Stimulated activated CD8-positive, alpha-beta memory T cell treated with anti-CD3 and anti-CD28 coated beads, Interleukin-2, amount 100 ng/mL, for 48 hours (primary cell): ENCODE measurements at places on chromosomes 5 and 9.

DNA sequence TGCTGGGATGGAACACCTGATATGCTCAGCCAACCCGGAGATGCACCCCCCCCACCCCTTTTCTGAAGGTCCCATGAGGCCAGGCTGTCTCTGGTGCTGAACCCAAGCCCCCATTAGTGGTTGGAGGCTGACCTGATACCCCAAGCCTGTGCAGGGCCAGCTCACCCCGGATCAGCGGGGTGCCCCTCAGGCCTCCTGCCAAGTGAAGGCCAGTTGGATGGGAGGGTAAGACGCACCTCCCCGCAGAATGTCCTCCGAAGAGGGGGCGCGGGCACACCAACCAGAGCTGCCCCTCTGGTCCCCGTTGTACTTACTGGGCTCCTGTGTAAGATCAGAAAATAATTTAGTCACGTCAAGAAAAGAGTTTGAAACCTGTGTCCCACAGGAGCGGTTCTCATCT is 76.8 kb upstream of the OTULINL start:
- no peak for DNase-seq

- DNase-seq: no peak
Observed at GRCh38 chr5:52956014-52956413, 33.1 kb upstream of the ITGA2 start.

DNA sequence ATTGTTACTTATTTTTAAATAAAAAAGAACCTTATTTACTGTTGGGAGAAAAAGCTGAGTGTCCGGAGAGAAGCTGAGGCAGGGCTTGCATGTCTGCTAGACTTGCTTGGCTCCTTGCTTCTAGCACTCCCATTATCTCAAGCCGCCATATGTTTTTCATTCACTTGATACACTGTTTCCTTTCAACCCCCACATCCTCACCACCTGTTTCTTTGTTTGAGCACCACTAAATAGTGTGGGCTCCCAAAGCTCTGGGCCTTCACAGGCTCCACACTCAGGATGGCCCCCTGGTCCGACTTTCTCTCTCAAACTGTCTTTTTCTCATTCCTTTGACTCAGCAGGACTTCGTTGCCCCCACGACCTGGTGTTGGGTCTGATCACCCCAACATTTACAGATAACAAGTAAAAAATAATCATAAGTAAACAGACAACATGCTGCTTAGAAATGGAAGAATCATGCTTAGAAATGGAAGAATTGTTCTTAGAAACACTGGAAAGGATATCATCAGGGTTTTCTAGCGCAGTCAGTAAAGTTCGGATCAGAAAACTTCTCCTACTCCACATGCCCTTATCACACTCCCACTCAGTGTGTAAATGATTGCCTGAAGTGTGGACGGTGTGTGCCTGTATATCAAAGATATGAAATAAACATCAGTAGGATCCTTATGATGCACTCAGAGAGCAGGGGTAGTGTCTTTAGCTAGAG is 58.5 kb downstream of the APTX start:
- no peak for DNase-seq

GRCh38 chr5:8864053-8864452 is 681.8 kb downstream of the SEMA5A start:
- DNase-seq: no peak

DNA sequence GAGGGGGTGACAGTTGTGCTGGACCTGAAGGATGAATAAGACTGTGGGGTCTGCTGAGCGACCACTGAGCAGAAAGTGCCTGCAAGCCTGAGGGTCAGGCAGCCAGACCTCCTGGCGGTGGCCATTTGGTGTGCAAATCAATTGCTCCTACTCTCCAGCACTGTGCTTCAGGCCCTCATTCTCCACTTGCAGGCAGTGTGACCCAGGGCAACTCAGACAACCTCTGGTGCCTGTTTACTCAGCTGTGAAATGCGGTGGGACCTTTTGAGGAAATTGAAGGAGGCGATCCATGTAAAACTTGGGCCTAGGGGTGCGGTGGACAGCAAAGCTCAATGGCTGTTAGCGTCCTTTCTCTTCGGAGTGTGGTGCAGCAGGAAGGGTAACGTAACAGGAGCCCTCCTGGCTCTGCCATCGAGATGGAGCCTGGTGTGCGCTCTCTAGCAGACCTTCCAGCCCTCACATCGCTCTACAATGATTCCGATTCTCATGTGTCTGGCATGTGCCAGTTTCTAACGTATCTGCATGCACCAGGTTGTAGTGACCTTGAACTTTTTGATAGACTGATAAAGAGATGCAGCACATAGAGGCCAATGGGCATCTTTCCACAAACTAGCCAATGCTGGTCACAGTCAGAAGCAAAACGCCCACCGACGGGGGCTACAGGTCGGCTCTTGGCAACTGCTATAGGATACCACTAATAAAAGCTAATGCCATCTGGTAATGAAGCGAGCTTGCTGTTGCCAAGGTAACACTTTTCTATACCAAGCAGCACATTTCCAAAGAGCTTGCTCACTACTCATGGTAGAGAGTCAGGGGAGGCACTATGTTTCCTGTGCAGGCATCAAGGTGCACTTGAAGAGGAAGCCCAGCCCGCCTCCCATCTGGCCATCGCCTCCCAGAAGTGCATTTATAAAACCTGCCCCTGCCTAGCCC is 159.7 kb upstream of the RAPGEF1 start:
- DNase-seq: no peak

- DNase-seq: no peak
Observed at GRCh38 chr9:87216897-87217455, 269.7 kb upstream of the GAS1 start.

DNA sequence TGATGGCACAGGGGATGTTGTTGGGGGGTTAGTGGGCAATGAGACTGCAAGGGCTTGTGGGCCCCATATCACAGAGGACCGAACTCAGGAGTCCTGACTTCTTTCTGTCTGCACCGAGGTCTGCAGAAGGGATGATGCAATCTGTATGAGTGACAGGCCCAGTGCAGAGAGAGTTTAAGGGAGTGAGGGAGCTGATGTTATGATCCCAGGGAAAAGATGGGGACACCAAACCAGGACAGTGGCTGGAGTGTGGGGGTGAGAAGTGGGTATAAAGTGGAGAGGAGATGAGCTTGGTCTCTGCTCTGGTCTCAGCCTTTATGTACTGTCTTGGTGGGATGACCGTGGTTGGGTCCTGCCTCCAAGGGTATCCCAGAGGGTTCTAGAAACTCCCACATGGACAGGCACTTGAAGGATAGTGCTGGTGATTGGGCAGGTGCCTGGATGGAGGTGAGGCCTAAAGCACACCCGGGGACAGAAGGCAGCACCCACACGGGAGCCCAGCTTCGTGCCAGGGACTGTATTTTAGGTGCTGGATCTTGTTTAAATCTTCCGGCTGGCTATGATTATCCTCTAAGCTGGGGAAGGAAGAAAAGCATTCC is 21.9 kb downstream of the GSN start:
- DNase-seq: no peak

GRCh38 chr9:112605963-112606699 is 111.8 kb downstream of the INIP start:
- DNase-seq: no peak

- DNase-seq: no peak
Observed at GRCh38 chr5:135759149-135759784, 75.2 kb upstream of the SLC25A48 start.

GRCh38 chr9:33437205-33437604 is 10.2 kb downstream of the AQP3 start:
- no peak for DNase-seq

DNA sequence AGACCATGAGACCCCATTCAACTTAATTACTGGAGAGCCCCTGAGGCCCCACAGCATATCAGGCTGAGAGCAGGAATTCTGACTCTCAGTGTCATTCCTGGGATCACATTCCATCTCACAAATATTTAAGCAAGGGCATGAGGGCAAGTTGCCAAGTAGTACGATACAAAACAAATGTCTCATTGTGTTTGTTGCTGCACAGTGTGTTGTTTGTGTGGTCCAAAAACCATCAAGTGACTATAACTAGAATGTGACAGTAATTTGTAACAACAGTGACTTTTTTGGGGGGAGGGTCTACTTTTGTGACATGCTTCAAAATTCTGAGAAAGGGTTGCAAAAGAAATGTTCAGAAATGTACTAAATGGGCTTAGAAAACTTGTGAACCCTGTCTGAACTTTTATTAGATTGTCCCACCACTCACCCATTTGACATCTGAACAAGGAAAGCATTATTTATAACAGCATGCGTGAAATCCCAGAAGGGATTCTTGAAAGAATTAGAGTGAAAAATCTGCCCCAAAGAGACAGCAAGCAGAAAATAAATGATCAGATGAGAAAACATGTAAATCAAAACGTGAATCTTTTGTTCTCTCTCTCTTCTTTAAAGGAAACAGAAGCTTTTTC is 347.0 kb downstream of the NTRK2 start:
- no peak for DNase-seq

- no peak for DNase-seq
Observed at GRCh38 chr5:58326022-58326421, 133.9 kb downstream of the PLK2 start.

- DNase-seq: no peak
Observed at GRCh38 chr5:4630031-4630430, 510.1 kb upstream of the ADAMTS16 start.

DNA sequence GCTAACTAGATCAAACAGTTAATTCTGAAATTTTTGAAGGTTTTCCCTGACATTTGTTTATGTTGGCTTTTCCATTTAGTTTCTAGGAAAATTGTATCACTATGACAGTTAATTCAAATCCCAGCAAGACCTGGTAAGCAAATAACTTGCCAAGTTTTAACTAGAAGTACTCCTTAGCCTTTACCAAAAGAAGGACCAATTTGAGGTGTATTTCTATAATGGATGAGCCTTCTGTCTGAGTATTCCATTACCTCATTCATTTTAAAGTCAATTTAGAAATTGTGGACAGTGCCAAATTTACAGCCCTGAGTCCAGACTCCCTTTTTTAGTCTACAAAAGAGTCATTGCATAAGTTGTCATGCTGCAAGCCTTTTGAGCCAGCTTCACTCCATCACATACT is 687.6 kb downstream of the CETN3 start:
- DNase-seq: no peak

DNA sequence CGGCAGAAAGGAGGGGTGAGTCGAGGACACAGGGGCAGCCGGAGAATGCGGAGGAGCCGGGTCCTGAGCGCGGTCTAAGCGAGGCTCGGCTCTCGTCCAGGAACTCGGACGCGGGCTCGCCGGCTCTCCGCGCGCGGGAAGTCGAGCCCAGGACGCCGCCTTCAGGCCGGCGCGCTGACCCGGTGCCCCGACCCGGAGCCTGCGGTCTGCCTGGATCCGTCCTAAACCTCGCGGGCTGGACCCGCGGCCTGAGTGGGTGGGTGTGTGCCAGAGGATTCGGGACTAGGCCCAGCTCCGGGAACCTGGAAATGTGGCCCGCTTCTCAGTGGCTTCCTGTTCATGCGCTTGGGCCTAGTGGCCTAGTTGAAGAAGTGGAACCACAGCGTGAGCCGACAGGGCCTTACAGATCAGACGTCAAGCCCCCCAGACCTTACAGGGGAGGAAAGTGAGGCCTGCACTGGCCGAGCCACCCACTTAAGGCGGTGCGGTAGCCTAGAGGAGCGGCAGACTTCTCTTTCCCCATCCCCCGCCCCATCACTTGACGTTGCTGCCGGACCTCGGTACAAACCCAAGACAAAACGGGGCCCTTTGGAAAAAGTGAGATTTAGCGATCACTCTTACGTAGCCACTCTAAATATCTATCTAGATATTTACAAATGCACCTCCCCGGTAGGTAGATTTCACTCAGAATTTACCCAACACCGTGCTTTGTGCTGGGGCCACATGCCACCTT is 1.2 kb downstream of the CDKN2B-AS1 start:
- no peak for DNase-seq

- no peak for DNase-seq
Observed at GRCh38 chr5:56549096-56549886, 266.1 kb upstream of the MAP3K1 start.
